ENCODE measurements at places on chromosomes 2 and 18.

DNA sequence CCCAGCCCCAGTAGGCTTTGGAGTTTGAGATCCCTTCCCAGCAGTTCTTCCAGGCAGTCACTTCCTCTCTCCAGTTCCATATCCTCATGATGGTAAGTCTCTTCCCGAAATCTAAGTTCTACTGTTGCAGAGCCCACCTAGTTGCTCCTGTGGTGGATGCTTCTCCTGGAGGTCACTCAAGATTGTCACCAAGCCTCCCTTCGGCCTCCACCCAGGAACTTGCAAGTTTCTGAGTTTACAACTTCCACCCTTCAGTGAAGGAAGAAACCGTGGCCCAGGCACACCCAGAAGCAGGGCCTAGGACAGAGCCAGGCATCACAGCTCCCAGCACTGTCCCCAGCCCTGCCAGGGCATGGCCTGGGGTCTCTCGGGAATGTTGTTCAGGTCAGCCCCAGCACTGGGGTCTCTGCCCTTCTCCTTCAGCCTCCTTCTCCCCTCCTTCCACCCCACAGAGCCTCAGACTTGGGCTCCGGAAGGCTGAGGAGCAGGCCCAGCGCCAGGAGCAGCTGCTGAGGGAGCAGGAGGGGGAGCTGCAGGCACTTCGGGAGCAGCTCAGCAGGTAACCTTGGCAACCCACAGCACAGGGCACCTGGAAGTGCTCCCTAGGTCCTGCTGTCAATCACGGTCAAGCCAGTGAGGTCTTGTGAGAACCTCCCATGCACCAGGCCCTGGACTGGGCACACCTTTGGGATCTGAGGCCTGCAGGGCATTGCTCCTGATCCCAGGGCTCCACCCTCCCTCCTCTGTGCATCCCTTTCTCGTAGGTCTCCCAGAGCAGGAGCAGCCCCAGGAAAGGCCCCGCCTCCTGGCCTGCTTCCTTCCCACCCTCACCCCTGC, 7.1 kb downstream of the RUFY4 start:
- DNase-seq: no peak

GRCh38 chr2:105797298-105797819, 52.6 kb downstream of the NCK2 start:
- no peak for DNase-seq

DNA sequence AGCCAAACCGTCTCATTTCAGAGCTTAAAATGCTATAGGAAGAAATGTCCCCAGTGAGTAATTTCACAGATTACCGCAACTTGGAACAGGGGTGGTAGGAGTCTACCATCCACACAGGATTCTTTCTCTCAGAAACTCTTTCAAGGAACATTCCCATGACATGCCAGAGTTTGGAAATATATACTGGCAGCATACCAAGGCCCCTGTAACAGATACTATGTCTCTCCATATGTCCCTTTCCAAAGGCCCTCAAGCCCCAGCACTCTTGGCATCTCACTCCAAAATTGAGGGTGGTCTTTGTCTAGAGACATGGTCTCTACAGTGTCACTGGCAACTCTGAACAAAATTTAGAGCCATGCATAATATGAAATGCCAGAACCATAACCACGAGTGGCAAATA, 11.0 kb downstream of the FIGLA start:
- no peak for DNase-seq

GRCh38 chr18:9082711-9083510, 19.6 kb upstream of the NDUFV2 start:
- no peak for DNase-seq

DNA sequence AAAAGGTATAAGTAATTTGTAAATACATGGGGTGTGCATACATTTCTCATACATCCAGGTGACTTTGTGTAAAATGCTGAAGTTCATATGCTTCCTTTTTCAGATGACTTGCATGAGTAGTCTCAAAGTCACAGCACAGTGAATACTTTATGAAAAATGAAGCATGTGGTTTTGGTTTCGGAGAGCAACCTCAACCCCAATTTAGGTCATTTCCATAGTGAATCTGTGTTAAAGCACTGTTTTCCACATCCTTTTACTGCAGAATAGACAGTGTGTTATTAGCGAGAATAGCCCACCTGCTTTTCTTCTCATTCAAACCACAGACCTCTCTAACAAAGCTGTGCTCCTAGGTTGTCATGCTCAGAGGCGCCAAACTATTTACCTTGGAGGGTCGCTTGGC, 204.4 kb upstream of the RASGRP3 start:
- DNase-seq: no peak

Data from NCI-H2029 treated with DMSO at 0.1 percent for 48 hours (cell line).